ENCODE measurements at places on chromosomes 6 and 20. TPM values are rescaled to one million over a fixed set of nuclear protein-coding genes. Genes with fewer than 3 reads are reported as not detected.

DNA sequence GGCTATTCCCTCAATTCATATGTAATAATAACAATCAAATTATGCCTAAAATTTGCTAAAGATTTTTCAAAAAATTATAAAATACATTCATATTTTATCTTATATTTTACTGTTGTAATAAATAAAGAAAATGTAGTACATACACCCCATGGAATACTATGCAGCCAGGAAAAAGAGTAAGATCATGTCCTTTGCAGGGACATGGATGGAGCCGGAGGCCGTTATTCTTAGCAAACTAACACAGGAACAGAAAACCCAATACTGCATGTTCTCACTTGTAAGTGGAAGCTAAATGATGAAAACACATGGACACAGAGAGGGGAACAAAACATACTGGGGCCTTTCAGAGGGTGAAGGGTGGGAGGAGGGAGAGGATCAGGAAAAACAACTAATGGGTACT is 584.2 kb upstream of the MMS22L start:
- no peaks in the 10 kb centered on the region for H3K27me3 ChIP-seq
- H3K36me3 ChIP-seq: no peaks in the 10 kb centered on the region
- DNase-seq: no peak
- peaks cover 10% of the 10 kb centered on the region for H3K4me1 ChIP-seq

RNF5 gene
- 129 TPM for total RNA-seq

ULBP1 gene
- 0.40 TPM for total RNA-seq

- no peak for DNase-seq
- H3K27ac ChIP-seq: no peak overlapping the region
- H3K27me3 ChIP-seq: no peaks in the 10 kb centered on the region
- H3K4me3 ChIP-seq: no peak overlapping the region
- H3K4me1 ChIP-seq: peaks cover 5% of the 10 kb centered on the region
Observed at GRCh38 chr6:18352001-18352400, 35.1 kb upstream of the RNF144B start.

DNA sequence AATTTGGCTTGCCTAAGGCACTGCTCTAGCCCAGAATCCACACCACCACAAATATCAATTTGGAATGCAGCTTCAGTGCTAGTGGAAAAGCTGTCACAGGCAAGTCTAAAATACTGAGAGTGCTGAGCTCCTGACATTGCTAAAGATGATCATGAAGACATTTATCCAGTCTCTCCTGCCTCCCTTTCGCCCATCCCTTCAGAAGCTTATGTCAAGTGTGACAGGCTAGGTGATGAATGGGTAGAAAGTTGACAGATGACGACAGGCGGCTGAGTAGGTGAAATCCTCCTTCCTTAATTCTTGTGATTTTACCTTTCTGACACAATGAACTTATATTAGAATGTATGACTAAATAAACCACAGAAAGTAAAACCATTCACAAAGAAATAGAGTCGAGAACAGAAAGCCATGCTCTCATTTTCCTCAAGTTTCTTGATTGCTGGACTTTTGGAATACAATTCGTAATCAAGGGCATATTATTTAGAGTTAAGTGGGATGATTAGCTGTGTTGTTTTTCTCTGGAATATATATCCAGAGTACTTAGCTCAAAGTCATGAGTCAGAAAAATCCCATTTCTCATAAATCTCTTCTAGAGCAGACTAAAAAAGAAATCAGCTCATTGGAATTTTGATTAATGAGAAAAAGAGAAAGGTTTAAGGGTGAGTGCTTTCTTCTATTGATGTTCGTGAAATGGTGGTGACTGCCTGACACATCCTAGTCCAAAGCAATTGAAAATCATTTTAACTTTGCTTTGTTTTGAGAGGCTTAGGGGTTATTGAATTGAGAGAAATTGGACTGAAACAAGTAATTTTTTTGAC is 1228.2 kb upstream of the CITED2 start:
- H3K27me3 ChIP-seq: no peaks in the 10 kb centered on the region
- DNase-seq: no peak
- H3K4me1 ChIP-seq: no peaks in the 10 kb centered on the region
- H3K4me3 ChIP-seq: no peak overlapping the region
- H3K27ac ChIP-seq: no peak overlapping the region

DNAH8 gene
- total RNA-seq: 0.09 TPM

FNDC11 gene
- 0.39 TPM for total RNA-seq

NPEPL1 gene
- total RNA-seq: 29.4 TPM

TBXT gene
- total RNA-seq: not detected

TTPAL gene
- 9.8 TPM for total RNA-seq

DNA sequence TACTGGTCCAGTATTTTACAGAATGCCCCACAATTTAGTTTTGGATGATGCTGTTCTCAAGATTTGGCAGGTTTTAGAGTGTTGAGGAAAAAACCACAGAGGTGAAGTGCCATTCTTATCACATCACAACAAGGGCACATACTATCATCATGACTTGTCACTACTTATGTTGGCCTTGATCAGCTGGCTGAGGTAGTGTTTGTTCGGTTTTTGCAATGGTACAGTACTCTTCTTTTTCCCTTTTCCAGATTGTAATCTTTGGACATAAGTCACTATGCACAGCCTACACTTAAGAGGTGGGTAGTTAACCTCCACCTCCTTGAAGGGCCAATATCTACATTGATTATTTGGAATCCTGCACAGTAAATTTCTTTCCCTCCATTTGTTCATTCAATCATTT is 8.8 kb downstream of the TENT5A start:
- no peaks in the 10 kb centered on the region for H3K27me3 ChIP-seq
- peaks cover 43% of the 10 kb centered on the region for H3K4me1 ChIP-seq

GRCh38 chr20:48234951-48235350 is 449.7 kb upstream of the SULF2 start:
- H3K4me3 ChIP-seq: no peak overlapping the region
- no peaks in the 10 kb centered on the region for H3K36me3 ChIP-seq
- H3K4me1 ChIP-seq: no peaks in the 10 kb centered on the region
- no peak overlapping the region for H3K27ac ChIP-seq

GRCh38 chr20:25222461-25223178 is 25.3 kb upstream of the PYGB start:
- DNase-seq: no peak
- peaks cover 13% of the 10 kb centered on the region for H3K4me1 ChIP-seq
- no peak overlapping the region for H3K27ac ChIP-seq
- H3K36me3 ChIP-seq: no peaks in the 10 kb centered on the region

SOX4 gene
- 147 TPM for total RNA-seq

- H3K27me3 ChIP-seq: no peaks in the 10 kb centered on the region
- no peak for DNase-seq
- H3K4me3 ChIP-seq: no peak overlapping the region
- no peak overlapping the region for H3K27ac ChIP-seq
Observed at GRCh38 chr6:29814379-29815117, 13.1 kb upstream of the HLA-G start.

HEY2 gene
- 1.1 TPM for total RNA-seq

GRCh38 chr6:115898246-115898645 is 162.4 kb downstream of the FRK start:
- DNase-seq: no peak
- no peak overlapping the region for H3K27ac ChIP-seq
- H3K27me3 ChIP-seq: no peaks in the 10 kb centered on the region
- H3K4me3 ChIP-seq: no peak overlapping the region

Measured in neural progenitor cell (in vitro differentiated cells).